NCI-H524 (cell line): ENCODE measurements at places on chromosomes 7 and 10.

GRCh38 chr7:158284617-158285382 is 302.8 kb downstream of the PTPRN2 start:
- no peak for DNase-seq

GRCh38 chr10:118543714-118544400 is 51.6 kb downstream of the PRLHR start:
- DNase-seq = no peak

DNA sequence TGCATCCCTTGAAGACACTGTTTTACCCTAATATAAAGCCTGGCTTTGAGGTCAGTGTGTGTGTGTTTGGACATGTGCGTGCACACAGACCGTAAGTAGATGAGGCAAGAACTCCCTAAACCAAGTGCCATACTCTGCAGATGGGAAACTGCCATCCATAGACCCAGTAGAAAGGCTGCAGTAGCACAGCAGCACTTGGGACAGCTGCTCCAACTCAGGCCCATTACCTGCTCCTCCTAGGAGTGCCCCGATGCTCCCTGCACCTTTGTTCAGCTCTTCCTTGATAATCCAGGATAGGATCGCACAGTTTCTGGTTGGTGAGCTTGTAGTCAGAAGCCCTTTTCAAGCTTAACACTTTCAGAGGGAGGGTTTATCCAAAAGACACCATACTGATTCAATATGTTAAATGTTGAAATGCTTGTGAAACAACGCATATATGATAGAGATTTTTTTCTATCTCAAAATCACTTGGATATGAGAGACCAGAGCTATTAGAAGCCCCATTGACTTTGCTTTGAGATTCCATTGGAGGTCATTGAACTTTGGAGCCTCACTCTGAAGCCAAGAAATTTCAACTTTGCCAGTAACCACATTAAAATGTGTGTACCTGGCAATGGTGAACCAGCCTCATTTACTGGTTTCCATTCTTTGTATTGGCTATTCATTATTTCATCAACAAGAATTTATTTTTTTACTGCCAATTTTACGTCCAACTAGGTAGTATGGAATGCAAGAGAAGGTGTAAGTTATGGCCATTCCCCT is 757.0 kb upstream of the GALNT17 start:
- no peak for DNase-seq

DNA sequence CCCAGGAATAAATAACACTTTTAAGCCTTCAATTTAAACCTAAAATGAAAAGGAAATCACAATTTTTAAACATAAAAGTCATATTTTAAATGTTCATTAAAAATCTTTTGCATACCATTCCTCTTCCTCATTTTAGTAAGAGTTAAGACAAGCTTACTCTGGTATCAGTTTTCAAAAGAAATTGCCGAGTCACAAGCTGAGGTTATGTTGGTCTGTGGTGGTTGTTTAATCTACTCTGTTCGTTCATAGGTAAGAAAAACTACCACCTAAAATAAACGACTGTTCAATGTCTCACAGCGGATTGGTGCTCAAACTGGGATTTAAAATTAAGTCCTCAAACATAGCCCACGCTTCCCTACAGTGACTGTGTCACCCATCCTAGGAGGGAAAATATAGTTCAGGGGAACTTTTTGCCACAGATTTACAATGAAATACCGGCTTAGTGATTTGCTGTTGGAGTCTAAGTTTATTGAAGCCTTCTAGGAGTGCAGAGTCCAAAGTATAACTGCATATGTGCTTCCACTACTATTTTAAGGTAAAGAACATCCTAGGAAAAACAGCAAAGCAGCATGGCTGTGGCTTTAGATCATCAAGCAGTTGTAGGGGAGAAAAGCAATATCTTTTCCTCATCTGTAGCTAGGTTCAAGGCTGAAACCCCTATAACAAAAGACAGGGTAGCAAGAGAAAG is 61.1 kb downstream of the GNAT3 start:
- no peak for DNase-seq

GRCh38 chr7:46210467-46210866 is 289.4 kb upstream of the IGFBP3 start:
- DNase-seq = no peak

DNA sequence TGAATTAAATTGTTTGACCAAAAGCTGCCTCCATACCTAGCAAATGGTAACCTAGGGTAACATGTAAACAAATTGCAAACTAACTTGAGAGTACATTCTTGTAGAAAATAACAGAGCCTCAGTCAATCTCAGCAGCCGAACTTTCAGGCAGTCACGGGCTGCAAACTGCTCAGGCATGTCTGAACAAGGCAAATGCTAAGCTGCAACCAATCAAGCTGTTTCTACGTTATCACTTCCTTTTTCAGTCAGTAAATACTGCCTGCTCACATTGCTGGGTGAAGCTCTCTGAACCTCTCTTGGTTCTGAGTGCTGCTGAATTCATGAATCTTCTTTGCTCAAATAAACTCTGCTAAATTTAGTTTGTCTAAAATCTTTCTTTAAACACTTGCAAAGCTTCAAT is 1212.4 kb downstream of the SORCS1 start:
- DNase-seq = no peak

DNA sequence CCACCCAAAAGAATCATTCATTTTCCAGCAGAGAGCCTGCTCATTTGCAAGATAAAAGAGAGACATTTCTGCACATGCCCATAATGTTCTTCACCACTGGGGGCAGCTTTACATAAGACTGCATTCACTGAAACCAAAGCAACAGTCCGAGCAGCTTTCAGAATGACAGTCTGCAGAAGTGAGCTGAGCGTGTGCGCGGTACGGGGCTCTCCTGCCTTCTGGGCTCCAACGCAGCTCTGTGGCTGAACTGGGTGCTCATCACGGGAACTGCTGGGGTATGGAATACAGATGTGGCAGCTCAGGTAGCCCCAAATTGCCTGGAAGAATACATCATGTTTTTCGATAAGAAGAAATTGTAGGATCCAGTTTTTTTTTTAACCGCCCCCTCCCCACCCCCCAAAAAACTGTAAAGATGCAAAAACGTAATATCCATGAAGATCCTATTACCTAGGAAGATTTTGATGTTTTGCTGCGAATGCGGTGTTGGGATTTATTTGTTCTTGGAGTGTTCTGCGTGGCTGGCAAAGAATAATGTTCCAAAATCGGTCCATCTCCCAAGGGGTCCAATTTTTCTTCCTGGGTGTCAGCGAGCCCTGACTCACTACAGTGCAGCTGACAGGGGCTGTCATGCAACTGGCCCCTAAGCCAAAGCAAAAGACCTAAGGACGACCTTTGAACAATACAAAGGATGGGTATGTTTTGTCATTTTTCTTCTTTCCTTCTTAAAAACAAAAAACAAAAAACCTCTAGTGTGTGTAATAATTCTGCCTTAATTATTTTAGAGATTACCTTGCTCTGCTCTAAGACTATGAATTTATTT is at the start of gene LRRTM3:
Gene LRRTM3 (plus strand): TSS at position 141 of the 820 bp plus-strand sequence.
- peak; percentile 10 for DNase-seq

- DNase-seq = no peak
Observed at GRCh38 chr10:21720090-21720489, 186.1 kb downstream of the MLLT10 start.

- DNase-seq = no peak
Observed at GRCh38 chr10:8435186-8436055, 380.9 kb downstream of the GATA3 start.

- peak; percentile 48 for DNase-seq
Observed at GRCh38 chr10:131663351-131663750, 237.5 kb upstream of the PPP2R2D start.

GRCh38 chr7:19665399-19666008 is 43.3 kb downstream of the POLR1F start:
- DNase-seq = no peak

GRCh38 chr10:90587081-90587491 is 270.8 kb downstream of the HTR7 start:
- DNase-seq = no peak

DNA sequence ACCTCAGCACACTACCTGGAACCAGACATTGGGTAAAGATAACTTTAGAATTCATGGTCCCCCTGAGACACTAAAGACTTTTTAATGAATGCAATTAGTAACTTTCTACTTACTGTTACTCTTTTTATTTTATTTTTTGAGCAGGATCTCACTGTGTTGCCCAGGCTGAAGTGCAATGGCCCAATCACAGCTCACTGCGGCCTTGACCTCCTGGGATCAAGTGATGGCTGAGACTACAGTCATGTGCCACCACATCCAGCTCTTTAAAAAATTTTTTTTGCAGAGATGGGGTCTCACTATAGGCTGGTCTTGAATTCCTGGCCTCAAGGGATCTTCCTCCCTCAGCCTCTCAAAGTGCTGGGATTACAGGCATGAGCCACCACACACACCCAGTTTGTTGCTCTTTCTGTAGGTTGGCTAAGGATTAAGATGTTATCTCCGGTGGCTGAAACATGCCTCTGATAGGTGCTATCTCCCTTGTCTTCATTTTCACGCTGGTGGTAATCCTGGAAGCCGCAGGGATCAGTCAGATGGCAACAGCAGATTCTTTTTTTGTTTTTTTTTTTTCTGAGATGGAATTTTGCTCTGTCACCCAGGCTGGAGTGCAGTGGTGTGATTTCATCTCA is 128.3 kb downstream of the TCF7L2 start:
- DNase-seq = no peak

DNA sequence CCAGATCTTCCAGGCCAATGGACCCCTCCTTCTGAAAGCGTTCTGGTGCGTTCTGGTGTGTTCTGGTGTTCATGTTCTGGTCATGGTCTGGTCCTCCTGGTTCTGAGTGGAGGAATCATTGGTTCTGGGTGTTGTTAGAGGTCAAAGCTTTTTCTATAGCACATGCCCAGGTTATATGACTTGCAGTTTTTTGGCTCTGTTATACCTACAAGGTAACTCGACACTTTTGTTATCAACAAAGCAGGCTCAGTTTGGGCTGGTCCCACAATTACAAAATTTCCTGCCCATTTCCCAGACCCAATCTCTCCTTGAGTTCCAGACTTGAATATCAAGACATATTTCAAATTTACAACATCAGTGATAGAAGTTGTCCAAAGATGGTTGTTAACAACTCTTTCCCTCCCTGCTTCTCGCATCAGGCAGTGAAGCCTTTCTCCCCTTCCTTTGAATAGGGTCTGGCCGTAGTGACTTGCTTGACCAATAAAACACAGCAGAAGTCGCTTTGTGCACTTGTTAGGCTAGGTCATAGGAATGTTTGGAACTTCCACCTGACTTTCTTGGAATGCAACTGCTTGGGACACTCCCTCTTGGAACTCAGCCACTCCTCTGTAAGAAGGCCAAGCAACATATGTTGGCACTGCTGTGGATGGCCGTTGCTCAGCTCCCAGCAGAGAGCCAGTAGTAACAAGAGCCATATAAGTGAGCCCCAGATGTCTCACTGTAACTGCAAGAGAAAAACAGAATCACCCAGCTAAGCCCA is 83.1 kb upstream of the STEAP1B start:
- DNase-seq = peak; percentile 50

DNA sequence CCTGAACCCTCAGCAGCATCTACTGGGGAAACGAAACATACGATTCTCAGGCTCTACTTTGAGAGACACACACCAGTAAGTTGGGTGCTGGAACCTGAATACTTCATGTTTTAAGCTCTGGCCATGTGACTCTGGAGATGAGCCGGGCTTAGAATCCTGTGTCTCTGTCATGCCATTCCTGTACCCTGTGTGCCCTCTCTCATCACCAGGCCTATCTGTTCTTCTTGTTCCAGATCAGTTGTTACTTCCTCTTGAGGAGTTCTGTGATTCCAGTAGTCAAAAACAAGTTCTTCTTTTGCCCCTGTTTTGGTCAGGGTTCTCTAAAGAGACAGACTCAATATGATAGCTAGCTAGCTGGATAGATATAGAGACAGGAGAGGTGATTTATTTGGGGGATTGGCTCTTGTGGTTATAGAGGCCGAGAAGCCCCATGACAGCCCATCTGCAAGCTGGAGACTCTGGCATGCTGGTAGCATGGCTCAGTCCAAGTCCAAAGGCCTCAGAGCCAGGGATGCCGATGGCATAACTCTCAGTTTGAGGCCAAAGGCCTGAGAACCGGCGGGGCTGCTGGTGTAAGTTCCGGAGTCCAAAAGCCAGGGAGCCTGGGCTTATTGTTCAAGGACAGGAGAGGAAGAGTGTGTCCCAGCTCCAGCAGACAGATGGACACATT is 54.3 kb downstream of the CHN2 start:
- DNase-seq = no peak

DNA sequence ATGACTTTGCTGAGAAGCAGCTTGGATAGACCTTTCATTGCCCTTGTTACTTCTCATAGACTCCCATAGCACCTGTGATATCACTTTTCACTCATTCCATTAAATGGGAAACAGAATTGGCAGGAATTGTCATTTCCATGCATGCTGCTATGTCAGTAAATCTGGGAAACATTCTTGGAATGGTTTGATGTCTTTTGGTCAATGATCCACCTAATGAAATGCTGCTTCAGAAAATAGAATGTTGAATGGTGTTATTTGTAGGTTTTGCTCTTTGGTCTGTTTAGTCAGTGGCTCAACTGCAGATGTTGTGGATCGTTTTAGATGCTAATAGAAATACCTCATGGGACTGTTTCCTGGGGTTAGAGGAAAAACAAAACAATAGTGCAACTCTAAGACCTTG is 127.8 kb downstream of the PLPP4 start:
- DNase-seq = no peak

- no peak for DNase-seq
Observed at GRCh38 chr7:102891693-102892261, 21.0 kb upstream of the LRRC17 start.

DNA sequence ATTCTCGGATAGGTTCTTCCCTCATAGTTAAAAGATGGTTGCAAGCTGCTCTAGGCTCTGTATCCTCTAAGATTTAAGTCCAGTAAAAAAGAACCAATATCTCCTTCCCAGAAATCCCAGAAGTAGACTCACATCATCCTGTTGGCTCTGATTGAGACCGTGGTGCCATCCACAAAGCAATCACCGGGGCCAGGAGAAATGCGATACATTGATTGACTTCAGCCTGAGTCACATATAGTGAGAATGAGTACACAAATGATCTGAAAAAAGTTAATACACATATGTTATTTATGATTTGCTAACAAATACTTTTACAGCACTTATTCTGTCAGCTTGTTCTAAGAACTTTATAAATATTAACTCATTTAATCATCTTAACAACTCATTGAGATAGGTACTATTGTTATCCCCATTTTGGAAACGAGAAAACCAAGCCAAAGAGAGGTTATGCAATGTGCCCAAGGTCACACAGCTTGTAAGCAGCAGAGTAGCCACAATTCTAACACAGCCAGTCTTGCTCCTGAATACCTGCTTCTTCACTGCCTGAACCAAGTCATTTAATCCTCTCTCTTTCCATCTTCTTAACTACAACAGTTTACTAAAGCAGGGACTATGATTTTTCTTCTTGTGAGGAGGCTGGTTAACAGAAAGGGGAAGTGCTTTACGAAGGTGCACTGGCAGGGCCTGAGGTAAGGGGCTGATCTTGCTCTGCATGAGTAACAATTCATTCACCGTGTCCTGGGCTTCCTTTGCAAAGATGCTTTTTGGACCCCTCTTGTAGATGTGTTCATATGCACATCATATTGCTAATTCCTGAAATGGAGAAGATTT is 177.0 kb downstream of the REEP3 start:
- DNase-seq = no peak
